ENCODE measurements at places on chromosomes 1 and 21.
A peak's percentile ranks its signal among the peaks of the same experiment; 100 is the strongest.

DNA sequence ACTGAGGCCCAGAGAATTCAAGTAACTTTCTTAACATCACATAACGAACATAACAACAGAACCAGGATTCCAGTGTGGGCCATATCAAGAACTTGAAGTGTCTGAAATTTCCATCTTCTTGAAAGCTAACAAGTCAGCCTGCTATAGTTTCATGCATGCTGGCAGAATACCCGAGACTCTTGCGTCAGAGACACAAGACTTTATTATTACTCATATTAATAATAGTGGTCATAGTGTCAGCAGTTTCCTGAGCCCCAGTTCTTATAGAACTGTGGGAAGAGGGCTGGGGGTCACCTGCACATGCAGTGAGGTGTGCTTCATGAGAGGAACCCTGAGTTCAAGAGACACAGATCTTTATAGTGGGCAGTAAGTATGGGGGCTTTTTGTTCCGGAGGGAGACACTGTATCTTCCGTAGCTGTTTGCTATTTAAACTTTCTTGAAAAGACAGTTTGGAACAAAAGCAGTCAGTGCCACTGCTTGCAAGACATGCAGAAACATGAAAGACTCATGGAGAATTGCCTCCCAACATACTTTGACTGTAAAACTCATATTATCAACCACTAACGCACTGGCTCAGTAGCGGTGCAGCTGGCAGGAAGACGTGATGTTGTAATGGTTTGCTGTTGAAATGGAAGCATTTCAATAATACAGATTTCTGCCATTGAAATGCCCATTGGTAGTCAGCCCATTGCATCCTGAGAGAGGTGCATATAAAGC lies 339.2 kb downstream of the ADGRL2 start:
- no peak for DNase-seq

DNA sequence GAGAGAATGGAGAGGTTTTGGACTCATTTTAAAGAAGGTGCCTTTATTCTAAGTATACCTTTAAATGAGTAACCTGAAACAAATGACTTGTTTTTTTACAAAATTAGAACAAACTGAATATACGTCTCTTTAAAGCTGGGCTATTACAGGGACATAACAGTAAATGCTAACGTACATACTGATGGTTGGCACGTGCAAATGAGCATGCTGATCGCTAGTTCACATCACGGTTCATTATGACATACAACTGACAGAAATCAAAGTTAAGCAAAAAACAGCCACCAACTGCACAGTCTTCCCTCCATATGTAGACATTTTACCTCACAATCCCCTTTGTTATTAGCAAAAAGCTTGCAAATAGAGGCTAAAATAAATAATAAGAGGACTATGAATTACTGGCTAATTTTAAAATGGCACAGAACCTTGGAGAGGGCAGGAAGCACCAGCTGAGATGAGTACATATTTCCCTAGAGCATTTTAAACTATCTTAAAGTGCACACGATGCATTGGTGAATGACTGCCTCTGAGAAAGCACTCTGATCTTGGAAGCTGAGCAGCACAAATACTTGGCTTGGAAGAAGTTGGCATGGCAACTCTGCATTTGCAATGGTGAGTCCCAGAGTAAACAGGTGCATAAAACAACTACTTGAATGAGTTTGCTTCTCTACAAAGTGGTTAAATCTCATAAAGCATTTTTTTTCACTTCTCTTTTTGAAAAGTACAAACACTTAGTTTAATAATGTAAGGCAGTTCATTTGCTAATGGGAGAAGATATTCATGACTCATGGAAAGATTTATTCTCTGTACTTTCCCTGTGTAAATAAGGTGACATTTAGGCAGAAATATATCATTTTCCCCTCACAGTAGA lies 204.7 kb downstream of the LHX8 start:
- peak; percentile 15 for DNase-seq

GRCh38 chr1:93029317-93029716 lies 49.8 kb upstream of the MTF2 start:
- no peak for DNase-seq

GRCh38 chr1:67760030-67760821 lies 73.0 kb downstream of the GNG12 start:
- DNase-seq: peak; percentile 82

All from astrocyte of the spinal cord (primary cell).